Caco-2 (cell line): ENCODE measurements at places on chromosomes 6 and 20. TPM values are rescaled to one million over a fixed set of nuclear protein-coding genes. Genes with fewer than 3 reads are reported as not detected.

Gene CASS4
- total RNA-seq, result 0.64 and 0.67 TPM in 2 replicates

Gene C6orf58
- total RNA-seq, result not detected in 2 replicates

Gene CCM2L
- 0.16 and 0.32 TPM in 2 replicates for total RNA-seq

Gene STX16
- total RNA-seq, result 82.2 and 97.0 TPM in 2 replicates

Gene HLA-DOB
- 0.61 and 0.65 TPM in 2 replicates for total RNA-seq

Gene MAP7
- 55.3 and 57.4 TPM in 2 replicates for total RNA-seq

Gene LRRN4
- 17.9 and 19.6 TPM in 2 replicates for total RNA-seq

Gene PXT1
- not detected in 2 replicates for total RNA-seq

Gene PNISR
- total RNA-seq, result 69.5 and 81.5 TPM in 2 replicates

Gene ARMC2
- 6.1 and 7.8 TPM in 2 replicates for total RNA-seq

DNA sequence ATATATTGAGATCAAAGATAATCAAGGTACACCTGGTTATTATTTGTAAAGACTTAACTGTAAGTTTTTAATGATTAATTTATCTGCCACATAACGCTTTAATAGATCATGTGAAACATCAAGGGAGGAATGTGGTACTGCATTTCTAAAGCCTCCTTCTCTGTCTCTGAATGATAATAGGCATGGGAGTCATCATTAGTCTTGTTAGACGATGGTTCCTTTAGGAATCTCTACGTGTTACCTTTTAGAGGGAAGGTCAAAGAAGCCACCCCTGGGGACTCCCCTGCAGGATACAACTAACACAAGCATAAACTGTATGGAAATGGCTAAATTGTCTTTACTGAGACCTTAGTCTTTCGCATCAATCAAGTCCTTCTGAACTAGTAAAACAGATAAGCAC is 173.6 kb upstream of the MCHR2 start:
- DNase-seq, result no peak

DNA sequence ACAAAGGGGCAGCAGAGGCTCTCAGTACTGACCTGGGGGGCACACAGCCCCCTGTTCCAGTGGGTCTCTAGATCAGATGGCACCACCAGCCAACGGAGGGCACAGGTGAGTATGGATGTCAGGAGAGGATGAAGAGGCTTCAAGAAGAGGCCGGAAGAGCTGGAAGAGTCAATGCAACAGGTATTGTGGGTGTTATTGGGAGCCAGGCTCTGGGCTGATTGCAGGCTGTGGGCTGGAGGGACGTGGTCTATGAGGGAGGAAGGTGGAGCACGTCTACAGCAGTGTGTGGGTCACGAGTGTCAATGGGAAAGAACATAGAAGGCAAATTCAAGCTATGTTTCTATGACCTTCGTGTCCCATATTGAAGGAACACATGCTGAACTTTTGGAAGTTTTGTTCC is 18.8 kb upstream of the TAGAP start:
- DNase-seq, result no peak

DNA sequence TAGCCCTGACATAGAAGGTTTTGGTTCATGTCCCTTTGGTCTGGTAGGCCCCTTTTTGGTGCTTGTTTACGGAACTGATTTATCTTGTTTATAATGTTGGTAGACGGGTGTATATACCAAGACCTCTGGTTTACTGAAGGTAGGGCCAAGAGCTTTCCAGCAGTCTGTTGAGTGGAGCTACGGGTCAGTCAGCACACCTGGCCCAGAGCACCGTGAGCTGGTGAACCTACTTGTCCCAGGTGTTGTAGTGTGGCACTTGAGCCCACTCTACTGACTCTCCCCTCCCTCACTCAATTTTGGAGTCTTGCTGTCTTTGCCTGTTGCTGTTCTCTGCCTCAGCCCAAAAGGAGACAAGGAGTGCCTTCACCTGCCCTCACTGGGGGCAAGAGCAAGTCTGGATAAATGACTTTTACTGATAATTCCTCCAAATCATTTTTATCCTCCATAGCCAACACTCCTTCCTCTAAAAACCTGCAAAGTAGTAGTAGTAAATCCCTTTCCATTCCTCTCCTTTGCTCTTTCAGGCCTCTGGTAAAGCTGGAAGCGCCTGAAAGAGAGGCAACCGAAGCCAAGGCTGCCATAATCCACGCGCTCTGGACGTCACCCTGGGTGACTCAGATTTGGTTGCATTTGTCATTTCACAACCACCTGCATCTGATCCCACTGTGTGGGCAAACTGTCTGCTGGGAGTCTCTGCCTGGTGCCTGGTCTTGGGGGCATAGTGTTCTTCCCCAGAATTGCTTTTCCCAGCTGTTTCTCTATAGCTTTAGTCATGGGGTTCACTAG is 22.2 kb downstream of the RREB1 start:
- no peak for DNase-seq

DNA sequence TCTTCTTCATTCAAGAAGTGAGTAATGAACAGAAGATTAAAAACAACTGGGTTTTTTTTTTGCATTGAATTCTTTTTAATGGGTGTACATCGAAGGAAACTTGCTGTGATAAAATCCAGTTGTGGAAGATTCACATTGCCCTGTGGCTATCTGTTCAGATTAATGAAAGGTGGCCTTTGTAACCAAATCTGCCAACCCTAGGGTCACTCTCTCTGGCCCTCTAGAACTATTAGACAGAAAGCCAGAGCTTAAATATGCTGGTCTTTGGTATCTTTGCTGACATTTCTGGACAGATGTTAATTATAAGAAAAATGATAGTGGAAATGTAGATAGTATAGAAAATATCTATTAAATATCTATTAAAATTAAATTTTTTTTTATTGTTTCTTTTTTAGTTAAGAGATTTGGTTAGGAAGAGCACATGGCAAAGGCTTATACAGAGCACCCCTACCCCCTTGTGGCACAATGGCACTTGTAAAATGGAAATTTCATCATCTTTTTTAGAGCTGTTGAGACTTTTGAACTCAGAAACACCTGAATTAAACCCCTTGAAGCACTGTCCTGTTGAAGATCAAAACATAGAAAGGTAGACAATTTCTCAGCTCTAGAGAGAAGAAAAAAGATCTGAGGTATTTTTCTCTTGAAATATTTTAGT is 572.5 kb downstream of the PKHD1 start:
- DNase-seq, result no peak

DNA sequence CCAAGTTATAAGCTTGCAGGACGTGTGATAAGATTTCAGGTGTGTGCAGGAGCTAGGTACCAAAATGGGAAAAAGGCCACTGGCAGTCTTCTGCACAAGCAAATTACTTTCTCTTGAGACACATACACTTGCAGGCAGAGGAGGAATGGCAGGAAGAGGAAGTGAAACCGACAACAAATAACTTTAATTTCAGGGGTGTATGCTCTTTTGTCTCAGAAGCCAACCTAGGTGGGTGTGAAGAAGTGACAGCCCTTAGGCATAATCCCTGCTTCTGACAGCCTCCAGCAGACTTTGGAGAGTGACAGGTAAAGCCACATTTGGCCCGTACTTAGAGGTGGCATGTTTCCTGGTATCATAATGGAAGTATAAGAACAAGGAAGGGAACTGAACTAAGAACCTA is 118.8 kb upstream of the TRAF3IP2 start:
- DNase-seq, result no peak

GRCh38 chr6:125814481-125814880 is 23.7 kb downstream of the NCOA7 start:
- DNase-seq, result no peak

- no peak for DNase-seq
Observed at GRCh38 chr6:82959385-82959941, 106.2 kb downstream of the UBE3D start.

DNA sequence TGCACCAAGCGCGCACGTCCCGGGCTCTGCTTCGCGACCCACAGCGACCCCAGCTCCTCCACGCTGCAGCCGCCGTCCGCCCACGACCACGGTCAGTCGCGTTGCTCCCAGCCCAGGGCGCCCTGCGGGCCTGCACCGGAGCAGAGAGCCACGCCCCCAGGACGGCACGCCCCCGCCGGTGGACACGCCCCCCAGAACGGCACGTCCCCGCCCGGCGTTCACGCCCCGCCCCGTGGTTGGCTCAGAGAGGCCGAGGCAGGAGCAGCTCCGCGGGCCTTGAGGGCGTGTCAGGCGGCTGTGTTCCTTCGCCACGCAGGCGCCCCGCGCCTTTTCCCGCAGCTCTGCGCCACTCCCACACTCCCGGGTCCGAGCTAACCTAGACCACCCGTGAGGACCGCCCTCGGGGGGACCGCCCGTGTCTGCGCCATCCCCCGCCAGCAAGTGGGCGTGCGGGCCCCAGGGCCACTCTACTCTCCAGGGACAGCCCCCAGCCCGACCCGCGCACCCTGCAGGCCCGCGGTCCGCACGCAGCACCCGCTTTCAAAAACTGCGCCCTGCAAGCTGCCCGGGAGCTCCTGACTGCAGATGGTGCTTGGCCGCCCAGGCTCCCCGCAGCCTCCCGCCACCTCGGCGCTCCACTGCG is at the start of gene RNASET2:
Gene RNASET2, minus strand, starts transcription at position 107 of the 643 bp plus-strand sequence. CDS start 368 bp downstream, outside the sequence.
- peak; percentile 94 for DNase-seq

DNA sequence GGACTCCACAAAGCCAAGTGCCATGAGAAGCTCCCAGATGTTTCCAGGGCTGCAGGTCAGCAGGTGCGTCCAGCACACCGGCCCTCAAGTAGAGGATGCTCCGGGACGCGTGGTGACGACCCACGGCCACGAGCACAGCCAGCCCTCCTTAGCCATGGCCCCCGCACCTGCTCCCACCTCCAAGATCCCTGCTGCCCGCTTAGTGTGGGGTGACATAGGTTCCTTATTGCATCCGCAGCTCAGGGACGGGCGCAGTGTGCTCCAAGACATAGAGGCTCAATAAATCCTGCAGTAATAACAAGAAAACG is 138.1 kb upstream of the RPS6KA2 start:
- DNase-seq, result no peak

DNA sequence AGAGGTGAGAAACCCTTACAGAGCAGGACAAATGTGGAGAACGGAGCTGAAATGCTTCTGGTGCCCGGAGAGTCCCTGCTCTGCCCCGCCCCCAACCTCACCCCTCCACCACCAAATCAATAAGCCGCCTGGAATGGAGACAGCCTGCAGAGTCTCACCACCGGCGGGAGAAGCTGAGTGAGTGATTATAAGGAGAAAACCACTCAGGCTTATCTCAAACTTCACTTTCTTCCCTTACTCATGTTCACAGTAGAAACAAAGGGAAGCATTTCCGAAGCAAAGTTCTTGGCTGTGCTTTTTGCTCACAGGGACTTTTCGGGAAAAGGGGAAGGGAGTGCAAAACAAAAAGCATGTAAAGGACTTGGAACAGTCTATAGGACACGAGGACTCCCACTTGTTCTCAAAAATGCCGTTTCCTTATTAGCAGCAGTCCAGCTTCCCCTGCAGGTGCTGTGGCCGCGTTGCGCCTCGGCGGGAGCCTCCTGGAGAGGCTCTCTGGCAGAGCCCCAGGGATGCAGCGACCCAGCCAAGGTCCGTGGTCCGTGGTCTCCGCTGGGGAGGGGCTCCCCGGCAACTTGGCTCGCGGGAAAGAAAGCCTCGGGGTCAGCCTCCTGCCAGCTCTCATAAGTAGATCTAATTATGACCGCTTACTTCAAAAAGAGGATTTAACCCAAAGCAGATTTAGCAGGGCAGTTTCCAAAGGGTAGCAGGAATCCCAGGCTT is 64.8 kb upstream of the TMEM30A start:
- peak; percentile 44 for DNase-seq

GRCh38 chr6:72622094-72622940 is 453 bp downstream of the KCNQ5 start:
- no peak for DNase-seq

DNA sequence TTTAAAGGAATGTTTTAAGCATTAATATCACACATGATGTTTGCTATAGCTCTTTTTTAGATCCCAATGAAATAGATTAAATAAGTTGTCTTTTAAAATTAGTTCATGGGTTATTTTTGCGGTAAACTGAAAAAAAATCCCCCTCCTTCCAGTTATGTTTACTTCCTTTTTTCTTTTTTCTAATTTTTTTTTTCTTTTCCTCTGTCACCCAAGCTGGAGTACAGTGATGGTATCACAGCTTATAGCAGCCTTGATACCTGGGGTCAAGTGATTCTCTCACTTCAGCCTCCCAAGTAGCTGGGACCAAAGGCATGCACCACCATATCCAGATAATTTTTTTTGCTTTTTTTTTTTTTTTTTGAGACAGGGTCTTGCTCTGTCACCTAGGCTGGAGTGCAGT is 17.8 kb upstream of the SCAF8 start:
- no peak for DNase-seq

DNA sequence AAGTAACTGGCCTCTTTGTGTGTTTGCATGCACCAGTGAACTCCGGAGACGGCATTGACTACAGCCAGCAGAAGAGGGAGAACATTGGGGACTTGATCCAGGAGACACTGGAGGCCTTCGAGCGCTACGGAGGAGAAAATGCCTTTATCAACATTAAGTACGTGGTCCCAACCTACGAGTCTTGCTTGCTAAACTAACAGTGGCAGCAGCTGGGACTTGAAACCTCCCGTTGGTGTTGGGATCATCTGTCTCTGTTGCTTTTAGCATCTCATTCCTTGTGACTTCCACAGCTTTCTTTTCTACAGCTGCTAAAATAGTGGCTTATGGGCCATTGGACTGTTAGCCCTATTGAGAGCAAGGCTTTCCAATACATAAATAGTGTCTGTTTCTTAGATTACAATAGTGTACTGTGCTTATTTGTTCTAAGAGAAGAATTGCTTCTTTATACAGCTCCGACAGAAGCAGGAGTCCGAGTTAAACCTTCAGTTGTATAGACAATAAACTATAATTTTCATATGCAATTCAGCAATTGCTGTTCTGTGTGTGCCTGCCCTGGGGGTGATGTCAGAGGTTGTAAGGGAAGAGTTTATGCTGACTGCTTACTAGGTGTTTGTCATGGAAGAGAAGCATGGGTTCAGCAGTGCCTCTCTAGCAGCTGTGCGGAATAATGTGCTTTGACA is 99.6 kb upstream of the QKI start:
- no peak for DNase-seq

GRCh38 chr6:160520043-160520904 is 143.8 kb downstream of the LPA start:
- peak; percentile 68 for DNase-seq

- no peak for DNase-seq
Observed at GRCh38 chr6:159815410-159815809, 15.3 kb downstream of the PNLDC1 start.

GRCh38 chr20:50635676-50636600 is 55.4 kb downstream of the RIPOR3 start:
- peak; percentile 92 for DNase-seq
